Common myeloid progenitor, CD34-positive (primary cell): ENCODE measurements at places on chromosomes 4 and X.

- no peak for DNase-seq
Measured at GRCh38 chr4:168813890-168814289, 196.2 kb downstream of the CBR4 start.

GRCh38 chr4:164876700-164877324 is at the start of gene APELA:
Gene APELA (plus strand): TSS chr4:164877178. CDS start chr4:164877332, 154 bp downstream.
- DNase-seq, result no peak

DNA sequence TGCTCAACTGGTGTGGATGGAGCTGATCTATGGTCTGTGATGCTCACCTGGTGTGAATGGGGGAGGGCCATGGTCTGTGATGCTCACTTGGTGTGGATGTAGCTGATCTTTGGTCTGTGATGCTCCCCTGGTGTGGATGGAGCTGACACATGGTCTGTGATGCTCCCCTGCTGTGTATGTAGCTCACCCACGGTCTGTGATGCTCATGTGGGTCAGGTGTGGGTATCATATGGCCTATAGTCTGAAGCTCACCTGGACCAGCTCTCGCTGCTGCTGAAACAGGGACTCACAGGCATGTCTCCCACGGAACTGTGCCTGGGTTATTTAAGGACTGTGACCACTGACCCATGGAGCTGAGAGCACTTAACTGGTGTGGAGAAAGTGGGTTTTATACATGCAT is 109.7 kb downstream of the CRLF2 start:
- DNase-seq, result no peak

- no peak for DNase-seq
Measured at GRCh38 chr4:103936653-103937145, 216.9 kb upstream of the TACR3 start.

DNA sequence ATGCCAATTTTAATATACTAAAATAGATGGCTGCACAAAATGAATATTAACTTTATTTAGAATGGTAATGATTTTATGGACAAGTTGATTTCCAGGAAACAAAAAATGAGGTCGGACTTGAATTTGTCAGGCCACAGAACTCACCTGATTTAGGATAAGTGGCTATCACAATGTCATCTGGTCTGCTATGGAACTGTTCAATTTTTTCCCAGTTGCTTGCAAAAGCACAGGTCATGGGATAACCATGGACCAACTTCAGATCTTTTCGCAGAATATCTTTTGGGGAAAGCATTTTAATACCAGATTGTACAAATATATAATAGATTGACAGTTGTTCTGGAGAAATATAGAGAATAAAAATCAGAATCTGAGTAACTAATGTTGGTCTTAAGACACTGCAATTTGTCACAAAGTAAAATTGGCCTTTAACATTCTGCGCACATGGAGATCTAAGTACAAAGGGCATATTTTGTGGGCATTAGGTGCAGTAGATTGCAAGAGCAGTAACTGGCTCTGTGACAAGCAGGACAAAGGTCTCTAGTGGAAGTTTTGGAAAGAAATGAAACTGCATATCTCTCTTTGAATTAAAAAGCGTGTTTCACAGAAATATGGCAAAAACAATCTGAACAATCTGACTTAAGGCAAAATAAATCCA is 5.4 kb downstream of the SULT1B1 start:
- no peak for DNase-seq

GRCh38 chrX:24117258-24117657 is 32.3 kb upstream of the ZFX start:
- no peak for DNase-seq

DNA sequence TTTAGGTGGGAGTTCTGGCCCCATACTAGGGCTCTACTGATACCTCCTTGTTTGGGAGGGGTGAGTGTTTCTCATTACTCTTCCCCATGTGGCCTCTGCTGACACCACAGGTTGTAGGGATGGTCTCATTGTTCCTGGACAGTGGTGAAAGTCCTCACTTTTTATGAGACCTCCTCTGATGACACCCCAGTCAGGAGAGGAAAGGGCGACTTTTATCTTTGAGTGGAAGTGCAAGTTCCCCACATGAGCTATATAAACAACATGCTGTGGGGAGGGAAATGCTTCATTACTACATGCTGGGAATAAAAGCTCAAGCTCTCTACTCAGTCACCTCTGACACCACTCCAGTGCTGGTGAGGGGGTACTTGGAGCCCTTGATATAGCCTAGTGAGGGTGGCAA is 29.5 kb upstream of the MAGEA6 start:
- DNase-seq, result no peak

- DNase-seq, result no peak
Measured at GRCh38 chr4:2295500-2295899, 33.6 kb upstream of the MXD4 start.

GRCh38 chr4:107845681-107846080 is 20.9 kb downstream of the SGMS2 start:
- DNase-seq, result no peak

DNA sequence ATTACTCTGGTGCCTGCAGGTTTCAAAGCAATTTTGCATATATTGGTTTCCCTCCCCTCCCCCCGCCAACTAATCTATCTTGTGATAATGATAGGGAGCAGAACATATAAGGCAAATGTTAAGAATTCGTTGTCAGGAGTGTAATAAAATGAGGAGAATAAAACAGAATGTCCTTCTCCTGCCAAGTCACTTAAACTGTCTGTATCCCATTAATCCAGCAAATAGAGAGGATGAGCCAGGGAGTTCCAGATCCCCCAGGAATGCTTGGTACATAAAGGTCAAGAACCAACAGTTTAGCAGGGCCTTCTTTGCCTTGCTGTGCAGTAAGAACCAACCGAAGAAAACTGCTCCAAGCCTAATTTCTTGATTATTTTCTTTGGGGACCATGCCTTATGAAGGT is 141.4 kb downstream of the AMELX start:
- no peak for DNase-seq

DNA sequence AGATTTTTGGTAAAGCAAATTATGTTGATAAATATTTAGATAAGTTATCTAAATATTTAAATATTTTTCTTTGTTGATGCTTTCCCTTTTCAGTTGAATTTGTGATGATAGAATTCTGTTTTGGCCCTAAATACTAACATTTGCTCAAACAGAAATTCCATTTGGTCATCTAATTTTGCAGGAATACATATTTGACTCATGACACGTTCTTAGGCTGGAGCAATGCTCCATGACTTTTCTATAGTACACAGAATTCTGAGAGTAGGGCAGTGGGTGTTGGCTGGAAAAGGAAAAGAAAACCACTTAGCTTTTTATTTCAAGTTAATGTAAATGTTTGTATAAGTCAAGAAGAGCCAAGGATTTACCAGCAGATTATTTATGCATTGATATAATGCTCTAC is 58.6 kb upstream of the GK2 start:
- no peak for DNase-seq

DNA sequence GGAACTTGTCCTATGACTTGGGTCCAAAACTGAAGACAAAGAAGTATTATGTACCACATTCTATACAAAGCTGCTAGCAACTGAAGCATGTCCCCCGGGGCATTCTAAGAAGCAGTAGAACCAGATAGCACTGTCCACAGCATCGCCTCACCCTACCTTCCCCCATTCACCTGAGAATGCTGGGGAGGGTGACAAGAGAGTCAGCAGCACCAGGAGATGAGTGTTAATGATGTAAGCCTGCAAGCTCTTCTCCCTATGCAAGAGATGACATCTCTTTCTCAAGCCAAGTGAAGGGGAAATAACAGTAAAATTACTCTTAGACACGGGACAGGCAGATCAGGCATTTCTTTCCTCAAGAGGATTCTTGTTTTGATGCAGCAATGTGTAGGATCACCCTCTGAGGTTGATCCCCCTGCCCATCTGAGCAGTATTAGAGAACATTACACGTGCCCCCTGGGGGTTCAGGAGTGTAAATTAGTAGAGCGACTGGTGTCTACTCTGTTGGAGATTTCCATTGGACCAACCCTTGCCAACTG is 13.9 kb upstream of the TLR1 start:
- DNase-seq, result no peak

DNA sequence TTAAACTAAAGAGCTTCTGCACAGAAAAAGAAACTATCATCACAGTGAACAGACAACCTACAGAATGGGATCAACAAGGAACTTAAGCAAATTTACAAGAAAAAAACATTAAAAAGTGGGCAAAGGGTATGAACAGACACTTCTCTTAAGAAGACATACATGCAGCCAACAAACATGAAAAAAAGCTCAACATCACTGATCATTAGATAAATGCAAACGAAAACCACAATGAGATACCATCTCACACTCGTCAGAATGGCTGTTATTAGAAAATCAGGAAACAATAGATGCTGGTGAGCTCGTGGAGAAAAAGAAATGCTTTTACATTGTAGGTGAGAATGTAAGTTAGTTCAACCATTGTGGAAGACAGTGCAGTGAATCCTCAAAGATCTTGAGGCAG is 27.8 kb downstream of the PAPSS1 start:
- DNase-seq, result no peak

GRCh38 chr4:124708517-124709300 is 3.8 kb downstream of the ANKRD50 start:
- peak; percentile 20 for DNase-seq

GRCh38 chrX:17596546-17597205 is 140.6 kb upstream of the SCML1 start:
- no peak for DNase-seq

GRCh38 chrX:125005863-125006262 is 313.8 kb upstream of the TEX13C start:
- no peak for DNase-seq

DNA sequence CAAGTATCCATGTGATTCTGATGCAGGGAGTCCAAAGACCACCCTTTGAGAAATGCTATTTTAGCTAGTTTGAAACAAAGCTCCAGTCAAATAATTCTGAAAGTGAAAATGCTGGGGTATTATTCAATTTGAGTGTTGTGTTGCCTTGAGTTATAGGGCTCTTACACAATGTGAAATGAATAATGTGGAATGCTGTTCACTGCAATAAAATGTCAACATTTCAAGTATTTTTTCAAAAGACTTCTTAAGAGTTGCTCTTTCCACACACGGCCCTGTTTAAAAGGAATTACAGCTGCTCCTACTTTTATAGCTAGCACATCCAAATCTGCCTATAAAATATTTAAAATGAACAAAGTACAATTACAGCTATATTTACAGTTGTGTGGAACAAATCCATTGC is 27.5 kb upstream of the PLS3 start:
- no peak for DNase-seq

DNA sequence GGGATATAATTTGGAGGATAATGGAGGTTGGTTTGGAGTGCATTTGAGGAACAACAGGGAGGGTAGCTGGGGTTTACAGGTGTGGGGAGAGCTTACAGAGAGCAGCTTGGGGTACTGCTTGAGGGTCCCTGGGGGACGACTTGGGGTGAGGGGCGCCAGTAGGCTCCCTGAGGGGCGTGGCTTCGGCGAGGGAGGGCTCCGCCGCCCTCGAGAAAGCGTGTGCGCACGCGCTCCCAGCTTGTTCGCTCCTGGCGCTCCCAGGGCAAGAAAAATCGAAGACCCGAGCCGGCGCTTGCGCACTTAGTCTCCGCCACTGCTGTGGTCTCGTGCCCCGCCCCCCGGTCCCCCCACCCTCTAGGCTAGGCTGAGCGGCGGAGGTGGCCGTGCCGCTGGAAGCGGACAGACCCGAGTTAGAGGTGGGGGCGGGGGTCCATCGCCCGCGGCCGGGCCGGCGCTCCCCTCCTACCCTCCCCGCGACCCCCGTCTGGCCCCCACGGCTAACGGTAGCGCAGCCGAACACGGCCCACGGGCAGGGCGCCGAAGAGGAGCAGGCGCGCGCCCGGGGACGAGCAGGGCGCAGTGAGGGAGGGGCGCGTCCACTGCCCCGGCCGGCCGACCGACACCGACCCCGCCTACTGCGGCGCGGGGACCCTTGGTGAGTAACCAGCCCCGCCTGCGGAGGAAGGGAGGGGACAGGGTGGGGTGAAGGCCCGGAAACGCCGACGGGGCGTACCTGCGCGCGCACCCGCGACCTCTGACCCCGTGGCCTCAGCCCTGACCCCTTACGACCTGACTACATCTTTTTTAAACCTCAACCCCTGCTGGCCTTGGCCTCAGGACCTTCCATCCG is 5.4 kb upstream of the CCDC120 start:
- peak; percentile 71 for DNase-seq

DNA sequence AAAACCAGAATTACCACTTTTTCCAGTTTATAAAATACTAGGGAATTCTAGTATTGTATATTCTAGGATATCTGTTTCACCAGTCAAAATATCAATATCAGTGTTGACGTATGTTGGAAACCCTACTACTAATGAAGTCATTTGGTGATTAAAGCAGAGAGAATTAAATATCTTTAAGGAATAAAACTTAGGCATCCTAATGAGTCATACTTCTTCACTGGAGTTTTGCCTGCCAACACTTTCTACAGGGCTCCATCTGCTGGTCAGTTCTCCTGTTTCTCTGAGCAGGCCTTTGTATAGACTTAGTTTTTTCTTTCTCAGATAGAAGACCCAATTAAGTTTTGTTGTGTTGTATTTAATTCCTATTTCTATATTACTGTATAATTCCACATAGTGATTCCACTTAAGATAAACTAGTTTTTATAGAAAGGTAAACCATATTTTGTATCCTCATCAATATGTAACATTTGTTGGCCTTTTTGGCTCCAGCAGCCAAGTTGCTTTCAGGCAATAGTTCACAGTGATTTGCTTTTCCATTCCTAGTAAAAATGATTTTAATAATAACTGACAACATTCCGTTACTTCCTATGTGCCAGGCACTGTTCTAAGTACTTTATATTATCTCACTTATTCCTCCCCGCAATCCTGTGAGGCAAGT is 3.5 kb downstream of the AP1AR start:
- DNase-seq, result peak; percentile 82

- DNase-seq, result no peak
Measured at GRCh38 chr4:155822572-155822971, 43.5 kb downstream of the ASIC5 start.

- DNase-seq, result no peak
Measured at GRCh38 chrX:139692908-139693307, 15.1 kb downstream of the MCF2 start.

DNA sequence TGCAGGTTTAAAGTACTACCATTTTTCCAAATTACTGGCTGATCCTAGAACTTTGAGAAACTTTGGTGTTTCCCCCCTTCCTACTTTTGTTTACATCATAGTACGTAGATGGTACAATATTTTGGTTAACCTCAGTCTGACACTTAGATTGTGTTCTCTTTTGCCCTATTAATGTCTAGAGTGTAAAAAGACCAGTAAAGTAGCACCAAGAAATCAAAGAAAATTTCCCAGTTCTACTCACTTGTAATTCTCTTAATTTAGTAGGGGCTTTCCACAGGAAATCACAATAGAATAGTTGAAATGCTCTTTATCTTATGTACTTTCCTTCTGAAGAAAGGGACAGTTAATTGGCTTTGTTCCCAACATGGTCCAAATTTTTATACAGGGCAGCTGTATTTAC is 51.6 kb downstream of the NFKB1 start:
- no peak for DNase-seq

DNA sequence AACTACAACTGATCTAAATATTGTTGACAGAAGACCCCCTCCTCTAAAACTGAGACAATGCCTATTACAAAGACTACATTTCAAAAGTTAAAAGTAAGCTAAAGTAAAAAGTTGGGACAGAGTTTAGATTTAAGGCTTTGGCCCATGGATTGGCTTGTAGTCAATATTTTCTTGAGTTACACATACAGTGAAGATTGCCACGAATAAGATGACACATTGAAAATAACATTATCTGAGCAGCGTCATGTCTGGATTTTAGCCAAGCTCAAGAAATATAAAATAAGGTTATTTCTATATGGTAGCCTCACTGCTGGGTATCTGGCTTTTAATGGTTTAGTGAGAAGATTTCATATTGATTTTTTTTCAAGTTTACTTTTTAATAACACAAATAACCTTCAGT is 266.2 kb upstream of the LDB2 start:
- no peak for DNase-seq
